Activated CD8-positive, alpha-beta memory T cell treated with anti-CD3 and anti-CD28 coated beads for 1 hour (primary cell): ENCODE measurements at places on chromosomes 5 and 9.

DNA sequence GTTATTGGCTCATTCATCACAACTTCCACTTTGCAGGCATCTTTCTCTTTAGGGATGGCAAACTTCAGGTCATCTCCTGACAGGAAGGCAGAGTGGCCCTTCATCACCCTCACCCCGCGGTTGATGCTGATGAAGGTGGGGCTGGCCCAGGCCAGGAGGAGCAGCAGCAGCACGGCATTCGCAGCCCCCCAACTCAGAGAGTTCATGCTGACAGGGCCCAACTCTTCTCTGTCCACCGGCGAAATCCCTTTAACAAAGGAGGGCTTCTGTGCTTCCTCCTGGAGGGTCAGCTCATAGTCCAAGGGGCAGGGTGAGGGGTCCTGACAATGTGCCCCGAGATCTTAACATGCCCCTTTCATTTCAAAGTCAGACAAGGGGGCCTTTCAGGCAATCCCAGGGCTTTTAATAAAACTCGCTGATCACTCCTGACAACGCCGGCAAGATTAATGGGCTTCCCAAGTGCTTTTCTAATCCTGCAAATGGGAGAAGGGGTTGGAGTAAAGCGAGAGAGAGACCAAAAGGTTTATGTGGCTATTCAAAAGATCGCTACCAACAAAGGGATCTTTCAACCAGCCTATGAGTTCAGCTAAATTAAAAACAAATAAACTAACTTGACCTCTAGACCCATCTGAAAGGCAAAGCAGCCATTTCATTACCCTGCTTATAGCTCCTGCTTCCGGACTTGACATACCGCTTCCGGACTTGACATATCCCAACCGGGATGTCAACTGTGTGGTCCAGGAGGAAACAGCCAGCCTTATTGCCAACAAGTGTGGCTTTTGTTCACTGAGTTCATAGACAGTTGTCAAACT lies 41.2 kb downstream of the FREM1 start:
- no peak for DNase-seq

DNA sequence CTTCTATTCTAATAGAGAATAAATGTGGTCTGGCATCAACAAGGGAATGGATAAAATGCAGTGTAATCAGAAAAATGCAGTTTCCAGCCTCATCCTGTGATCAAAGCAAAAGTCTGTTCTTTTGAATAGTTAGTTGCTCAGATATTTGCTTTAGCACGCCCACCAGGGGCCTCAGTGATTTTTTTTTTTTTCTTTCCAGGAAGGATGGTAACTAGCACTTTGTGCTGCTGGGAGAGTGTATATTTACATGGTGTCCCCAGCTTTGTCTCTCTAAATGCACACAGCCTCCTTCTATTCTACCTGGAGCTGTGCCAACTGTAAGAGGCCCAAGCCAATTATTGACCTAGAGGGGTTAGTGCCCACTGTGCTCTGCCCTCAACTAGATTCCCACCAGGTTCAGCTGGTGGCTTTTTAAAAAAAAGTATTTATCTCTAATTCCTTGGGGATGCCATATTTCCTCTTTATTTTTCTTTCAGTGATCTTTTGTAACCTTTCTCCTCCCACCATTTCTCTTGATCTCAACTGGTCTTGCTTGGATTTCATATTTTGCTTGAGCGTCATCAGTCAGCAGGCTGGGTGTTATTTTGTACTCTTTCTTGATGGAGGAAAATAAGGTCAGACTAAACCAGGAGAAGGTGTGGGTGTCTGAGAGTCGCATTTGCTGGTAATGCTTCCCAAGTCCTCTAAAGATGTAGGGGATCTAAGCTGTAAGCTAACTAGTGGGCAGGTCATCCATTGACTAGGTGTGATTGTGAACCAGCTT lies 193.0 kb upstream of the C9orf72 start:
- DNase-seq, result no peak

DNA sequence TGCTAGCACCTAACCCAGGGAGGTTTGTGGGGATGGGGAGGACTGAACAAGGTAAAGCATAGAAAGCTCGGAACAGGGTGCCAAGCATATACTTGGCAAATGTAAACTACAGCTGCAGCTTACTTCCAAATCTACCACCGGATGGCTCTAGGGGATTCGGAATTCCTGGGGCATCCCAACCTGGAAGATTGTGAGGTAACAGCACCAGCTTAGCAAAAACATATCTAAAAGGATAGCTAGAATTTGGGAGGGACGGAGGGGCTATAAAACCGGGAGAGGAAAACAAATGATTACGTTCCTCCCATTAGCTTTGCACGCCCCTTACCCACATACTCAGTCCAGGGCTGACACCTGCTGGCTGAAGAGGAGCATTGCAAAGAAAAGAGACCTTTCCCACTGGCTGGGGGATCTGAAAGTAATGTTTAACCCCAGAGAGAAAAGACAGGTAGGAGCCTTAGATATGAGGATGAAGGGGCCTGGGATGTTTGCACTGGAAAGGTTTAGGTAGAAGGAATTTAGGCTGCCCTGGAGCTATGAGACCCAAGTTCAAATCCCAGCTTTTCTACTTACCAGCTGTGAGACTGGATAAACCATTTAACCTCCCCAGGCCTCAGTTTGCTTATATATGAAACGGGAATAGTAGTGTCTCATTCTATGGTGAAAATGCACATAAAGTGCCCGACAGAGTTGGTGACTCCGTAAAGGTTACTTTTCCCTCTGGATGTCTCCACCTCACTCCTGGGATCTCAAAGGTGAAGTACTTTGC lies 73.6 kb downstream of the FAM114A2 start:
- DNase-seq, result no peak

DNA sequence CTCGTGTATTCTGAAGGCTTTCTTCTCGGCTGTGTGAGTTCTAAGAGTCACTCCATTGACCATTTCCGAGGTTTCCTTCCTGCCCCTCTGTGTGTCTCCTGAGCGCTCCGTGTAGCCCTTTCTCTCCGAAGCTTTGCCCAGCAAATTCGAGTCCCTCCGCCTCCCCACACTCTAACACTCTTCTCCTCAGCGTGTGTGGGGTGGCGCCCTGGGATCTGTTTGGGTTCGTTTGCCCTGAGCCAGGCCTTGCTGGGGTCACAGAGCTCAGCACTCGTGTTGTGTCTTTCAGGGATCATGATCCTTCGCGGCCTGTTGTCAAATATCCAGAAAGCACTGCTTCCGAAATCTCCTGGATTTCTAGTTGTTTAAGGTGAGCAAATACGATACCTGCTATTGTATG lies 5.6 kb upstream of the PAEP start:
- no peak for DNase-seq

- no peak for DNase-seq
These were observed 30.9 kb downstream of the CXXC5 start for GRCh38 chr5:139678751-139679750.

DNA sequence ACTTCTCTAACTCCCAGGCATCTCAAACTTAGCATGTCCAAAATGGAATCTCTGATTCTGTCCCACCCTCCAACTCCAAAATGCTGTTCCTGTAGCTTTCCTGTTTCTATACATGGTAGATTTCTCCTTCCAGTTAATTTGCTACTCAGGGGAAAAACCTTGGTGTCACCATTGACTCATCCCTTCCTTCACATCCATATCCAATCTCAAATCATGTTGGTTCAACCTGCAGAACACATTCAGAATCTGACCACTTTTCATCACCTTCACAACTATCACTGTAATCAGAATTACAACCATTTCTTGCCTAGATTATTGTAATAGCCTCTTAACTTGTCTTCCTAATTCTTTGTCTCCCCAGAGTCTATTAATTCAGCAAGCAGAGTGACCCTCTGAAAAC lies 10.8 kb downstream of the RIOK2 start:
- no peak for DNase-seq

GRCh38 chr5:10856683-10857337 lies 95.8 kb upstream of the DAP start:
- DNase-seq, result no peak

- no peak for DNase-seq
These were observed 3.7 kb downstream of the SEMA4D start for GRCh38 chr9:89494199-89494598.

DNA sequence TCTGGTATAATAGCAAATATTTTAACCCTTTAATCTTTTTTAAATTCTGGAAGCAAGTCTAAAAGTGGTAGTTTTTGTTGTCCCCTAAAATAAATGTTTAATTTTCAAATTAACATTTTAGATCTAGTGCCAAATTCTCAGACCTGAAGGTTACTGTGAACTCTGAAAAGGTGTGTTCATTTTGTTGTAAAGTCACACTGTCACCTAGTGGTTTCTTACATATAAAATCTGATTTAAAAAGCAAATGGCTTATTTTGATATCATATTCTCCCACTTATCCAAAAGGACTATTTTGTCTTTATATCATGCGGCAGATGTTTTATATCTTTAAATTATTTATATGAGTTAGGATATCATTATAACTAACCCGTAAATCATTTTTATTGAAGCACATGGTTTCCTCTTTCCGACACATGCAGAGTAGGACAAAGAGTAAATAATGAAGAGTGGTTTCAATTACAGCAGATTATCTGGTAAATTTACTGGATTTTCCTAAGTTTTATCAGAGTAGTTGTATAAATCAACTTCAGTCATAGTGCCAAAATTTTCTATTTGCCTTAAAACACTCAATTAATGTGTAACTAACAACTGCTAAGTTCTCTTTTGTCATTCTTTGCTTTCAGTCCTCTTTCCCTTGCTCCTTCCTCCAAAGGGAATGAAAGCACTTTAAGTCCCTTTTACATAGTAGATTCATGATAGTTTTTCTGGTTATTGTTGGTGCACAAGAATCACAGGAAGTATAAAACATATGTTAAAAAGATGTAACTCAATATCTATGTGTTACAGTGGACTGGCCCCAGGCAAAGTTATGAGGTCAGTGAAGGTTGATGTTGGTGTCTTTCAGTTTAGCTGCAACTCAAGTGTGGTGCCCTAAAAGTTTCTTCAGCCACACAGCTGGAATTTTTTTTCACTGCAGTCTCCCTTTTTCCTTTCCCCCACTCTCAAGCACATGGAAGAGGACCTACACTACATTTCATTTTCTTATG lies 189.6 kb downstream of the COX7C start:
- no peak for DNase-seq

- no peak for DNase-seq
These were observed 6.7 kb downstream of the SUSD3 start for GRCh38 chr9:93065135-93065720.

GRCh38 chr5:27947088-27947487 lies 908.7 kb upstream of the CDH9 start:
- DNase-seq, result no peak

DNA sequence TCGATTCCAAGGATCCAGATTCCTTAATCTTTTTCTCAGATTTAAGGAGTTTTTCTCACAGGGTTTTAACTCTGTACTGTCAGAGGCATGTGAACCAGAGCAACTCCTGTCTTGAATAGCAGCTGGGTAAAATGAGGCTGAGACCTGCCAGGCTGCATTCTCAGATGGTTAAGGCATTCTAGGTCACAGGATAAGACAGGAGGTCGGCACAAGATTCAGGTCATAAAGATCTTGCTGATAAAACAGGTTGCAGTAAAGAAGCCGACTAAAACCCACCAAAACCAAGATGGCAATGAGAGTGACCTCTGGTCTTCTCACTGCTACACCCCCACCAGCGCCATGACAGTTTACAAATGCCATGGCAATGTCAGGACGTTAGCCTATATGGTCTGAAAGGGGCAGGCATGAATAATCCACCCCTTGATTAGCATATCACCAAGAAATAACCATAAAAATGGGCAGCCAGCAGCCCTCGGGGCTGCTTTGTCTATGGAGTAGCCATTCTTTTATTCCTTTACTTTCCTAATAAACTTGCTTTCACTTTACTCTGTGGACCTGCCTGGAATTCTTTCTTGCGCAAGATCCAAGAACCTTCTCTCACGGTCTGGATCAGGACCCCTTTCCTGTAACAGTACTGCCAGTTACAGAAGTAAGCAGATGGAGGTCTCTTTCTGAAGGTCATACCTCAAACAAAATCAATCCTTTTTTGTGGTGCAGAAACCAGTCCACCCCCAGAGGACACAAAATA lies 87.1 kb downstream of the SLC38A9 start:
- no peak for DNase-seq

- no peak for DNase-seq
These were observed 956.1 kb upstream of the EDIL3 start for GRCh38 chr5:85340790-85341189.

DNA sequence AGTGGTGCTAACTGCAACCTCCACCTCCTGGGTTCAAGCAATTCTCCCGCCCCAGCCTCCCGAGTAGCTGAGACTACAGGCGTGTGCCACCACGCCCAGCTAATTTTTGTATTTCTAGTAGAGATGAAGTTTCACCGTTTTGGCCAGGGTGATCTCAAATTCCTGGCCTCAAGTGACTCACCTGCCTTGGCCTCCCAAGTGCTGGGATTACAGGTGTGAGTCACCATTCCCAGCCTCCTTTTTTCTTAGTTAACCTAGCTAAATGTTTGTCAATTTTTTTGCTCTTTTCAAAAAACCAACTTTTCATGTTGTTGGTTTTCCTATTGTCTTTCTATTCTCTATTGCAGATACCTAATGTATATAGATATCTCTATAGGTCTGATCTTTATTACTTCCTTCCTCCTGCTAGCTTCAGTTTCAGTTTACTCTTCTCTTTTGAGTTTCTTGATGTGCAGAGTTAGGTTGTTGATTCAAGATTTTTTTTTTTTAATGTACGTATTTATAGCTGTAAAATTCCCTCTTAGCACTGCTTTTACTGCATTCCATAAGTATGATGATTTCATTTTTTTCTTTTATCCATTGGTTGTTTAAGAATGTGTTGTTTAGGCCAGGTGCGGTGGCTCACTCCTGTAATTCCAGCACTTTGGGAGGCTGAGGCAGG lies 32.9 kb downstream of the FGD3 start:
- DNase-seq, result no peak

GRCh38 chr9:33065157-33066076 lies 11.1 kb downstream of the SMU1 start:
- DNase-seq, result no peak

GRCh38 chr5:116583085-116583861 lies 8.7 kb upstream of the SEMA6A start:
- DNase-seq, result no peak

DNA sequence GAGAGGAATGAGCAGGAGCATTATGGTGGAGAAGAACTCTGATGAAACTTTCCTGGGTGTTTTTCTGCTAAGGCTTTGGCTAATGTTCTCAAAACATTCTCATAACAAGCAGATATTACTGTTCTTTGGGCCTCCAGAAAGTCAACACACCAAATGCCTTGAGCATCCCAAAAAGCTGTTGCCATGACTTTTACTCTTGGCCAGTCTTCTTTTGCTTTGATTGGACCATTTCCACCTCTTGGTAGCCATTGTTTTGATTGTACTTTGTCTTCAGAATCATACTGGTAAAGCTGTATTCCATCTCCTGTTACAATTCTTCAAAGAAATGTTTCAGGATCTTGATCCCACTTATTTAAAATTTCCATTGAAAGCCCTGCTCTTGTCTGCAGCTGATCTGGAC lies 139.6 kb downstream of the MAN2A1 start:
- DNase-seq, result no peak

DNA sequence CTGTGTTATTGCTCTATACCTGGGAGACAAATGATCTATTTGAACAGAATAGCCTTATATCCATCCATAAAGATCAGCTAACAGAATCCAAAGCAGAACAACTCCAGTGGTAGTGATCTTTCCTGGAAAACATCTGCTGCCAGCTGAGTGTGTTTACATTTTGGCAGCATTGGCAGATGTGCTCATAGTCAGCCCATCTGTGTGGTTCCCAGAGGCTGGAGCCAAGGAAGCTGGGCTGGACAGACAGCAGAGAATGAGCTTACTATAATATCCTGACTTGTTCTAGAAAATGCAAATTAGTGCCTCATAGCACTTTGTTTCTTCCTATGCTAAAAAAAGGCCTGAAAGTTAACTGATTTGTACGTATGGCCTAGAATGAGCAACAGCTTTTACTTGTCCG lies 99.7 kb downstream of the ST8SIA4 start:
- no peak for DNase-seq
